Stimulated activated CD4-positive, alpha-beta T cell treated with anti-CD3 and anti-CD28 coated beads, Interleukin-1b, Interleukin-23, amount 100 ng/mL, for 4 hours (primary cell): ENCODE measurements at places on chromosomes 11 and 22.

- no peak for DNase-seq
Observed at GRCh38 chr22:30280505-30280904, 8.8 kb downstream of the CASTOR1 start.

DNA sequence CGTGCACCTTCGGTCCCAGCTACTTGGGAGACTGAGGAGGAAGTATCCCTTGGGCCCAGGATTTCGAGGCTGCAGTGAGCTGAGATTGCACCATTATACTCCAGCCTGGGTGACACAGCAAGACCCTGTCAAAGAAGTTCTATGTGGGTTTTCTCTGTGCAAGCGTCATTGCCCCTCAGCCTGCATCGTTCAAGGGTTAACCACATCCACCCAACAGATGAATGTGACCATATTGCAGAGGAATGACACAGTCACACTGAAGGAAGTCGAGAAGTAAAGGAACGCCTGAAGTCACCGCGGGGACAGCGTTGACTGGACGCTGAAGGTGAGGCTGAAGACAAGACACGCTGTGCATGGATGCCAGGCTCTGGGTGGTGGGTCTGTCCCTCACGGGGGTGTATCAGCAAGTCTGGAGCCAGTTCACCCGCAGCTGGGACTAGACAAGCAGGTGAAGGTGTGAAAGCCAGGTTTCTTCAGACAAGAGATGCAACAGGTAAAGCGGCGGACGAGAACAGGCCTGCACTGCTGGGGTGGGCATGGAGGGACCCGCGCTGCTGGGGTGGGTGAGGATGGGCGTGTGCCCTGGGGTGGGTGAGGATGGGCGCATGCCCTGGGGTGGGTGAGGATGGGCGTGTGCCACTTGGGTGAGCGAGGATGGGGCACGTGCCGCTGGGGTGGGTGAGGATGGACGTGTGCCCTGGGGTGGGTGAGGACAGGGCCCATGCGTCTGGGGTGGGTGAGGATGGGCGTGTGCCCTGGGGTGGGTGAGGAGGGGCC lies 36.5 kb upstream of the TOLLIP start:
- DNase-seq, result no peak

DNA sequence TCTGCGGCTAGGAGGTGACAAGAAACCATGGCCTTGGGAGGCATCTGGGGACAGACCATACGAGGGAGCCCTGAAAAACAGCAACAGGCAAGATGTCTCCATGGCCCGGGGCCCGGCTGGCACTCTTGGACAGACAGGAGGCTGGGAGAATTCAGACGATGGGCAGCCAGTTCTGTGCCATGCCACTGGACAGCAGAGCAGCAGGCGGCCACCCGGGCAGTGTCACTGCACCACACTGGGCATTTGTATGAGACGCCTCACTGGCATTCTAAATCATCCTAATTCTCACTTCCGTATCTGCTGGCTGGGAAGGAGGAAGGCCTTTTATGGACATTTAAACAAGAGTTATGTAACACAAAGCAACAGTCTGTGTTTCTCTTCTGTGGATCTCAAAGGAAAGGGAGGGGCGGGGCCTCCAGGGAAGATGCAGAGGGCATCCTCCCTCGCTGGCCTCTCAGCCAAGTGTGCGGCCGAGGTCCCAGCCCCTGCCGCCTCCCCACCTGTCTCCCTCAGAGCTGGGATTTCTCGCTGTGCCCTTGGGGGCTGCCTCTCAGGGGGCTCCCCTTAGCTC lies 350.3 kb downstream of the SHANK2 start:
- DNase-seq, result no peak

GRCh38 chr22:16866167-16866566 lies 41.0 kb upstream of the XKR3 start:
- DNase-seq, result no peak

DNA sequence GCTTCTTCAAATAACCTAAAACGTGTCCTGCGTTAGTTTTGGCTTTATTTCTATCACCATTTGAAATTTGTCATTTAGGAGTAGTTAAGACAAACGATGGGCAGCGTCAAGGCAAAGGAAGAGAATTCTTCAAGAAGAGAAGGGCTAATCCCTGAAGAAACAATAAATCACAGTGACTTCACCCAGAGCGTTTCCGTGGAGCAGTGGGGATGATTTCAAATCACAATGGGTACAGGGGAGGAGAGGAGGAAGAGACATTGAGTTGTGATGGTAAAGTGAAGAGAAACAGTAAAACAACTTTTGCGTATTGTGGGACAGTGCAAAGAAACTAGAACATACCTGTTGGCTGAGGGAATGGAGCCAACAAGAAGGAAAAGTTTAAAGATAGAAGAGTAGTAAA lies 9.7 kb downstream of the PDGFD start:
- DNase-seq, result no peak

DNA sequence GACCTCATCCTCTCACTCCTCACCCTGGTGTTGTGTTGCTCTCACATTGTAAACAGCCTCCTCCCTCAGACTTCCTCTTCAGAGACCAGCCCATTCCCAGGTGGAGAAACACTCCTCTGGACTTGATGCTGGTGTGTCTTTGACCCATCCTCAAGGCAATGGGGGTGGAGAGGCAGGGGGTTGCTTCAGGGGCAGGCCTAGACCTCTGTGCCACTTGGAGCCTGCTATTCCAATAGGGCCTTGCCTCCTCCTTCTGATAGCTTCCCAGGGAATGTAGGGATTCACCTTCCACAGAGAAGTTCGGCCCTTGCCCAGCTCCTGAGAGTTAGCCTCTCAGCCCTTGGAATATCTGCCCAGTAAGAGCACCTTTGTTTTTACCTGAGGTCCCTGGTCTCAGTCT lies 606.6 kb upstream of the CADM1 start:
- DNase-seq, result no peak

DNA sequence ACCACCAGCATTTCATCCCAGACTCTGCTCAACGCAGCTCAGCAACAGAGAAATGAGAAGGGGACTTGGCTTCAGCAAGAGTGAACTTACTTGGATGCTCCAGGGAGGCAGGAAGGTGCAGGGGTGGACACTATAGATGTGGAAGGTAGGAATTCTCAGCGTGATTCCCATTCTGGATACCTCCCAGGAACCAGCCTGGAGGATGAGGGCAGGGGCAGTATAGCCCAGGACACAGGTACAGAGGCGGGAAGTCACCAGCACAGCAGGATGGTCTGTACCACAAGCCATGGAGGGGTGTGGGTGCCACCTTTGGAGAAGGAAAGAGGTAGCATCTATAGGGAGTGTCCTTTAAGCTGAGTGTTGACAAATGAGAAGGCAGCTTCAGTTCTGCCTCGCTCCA lies 1275.2 kb downstream of the TBC1D22A start:
- no peak for DNase-seq

GRCh38 chr22:36222887-36223450 lies 16.4 kb downstream of the APOL2 start:
- no peak for DNase-seq

GRCh38 chr11:90732486-90732885 lies 509.6 kb upstream of the CHORDC1 start:
- DNase-seq, result no peak

DNA sequence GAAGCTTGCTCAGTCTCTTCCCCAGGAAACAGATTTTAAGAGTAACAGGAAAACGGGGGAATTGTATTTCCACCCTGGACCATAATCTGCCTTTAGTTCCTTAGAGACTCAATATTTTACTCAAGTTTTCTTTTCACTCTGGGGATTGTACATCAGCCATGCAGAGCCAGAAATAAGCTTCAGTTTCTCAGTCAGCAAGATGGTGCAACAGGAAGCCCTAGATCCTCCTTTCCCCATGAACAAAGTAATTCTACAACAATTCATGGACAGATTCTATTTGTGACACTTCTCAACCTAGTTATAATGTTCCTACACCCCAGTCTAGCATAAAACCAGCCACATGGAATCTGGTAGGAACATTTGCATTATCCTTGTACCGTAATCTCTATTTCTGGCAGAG lies 24.7 kb downstream of the OR8B2 start:
- no peak for DNase-seq

GRCh38 chr11:44025727-44026126 lies 22.1 kb upstream of the ACCSL start:
- no peak for DNase-seq
